ENCODE measurements at places on chromosomes 12 and 14. TPM values are rescaled to one million over a fixed set of nuclear protein-coding genes. Genes with fewer than 3 reads are reported as not detected.
A peak's percentile ranks its signal among the peaks of the same experiment; 100 is the strongest.

DNA sequence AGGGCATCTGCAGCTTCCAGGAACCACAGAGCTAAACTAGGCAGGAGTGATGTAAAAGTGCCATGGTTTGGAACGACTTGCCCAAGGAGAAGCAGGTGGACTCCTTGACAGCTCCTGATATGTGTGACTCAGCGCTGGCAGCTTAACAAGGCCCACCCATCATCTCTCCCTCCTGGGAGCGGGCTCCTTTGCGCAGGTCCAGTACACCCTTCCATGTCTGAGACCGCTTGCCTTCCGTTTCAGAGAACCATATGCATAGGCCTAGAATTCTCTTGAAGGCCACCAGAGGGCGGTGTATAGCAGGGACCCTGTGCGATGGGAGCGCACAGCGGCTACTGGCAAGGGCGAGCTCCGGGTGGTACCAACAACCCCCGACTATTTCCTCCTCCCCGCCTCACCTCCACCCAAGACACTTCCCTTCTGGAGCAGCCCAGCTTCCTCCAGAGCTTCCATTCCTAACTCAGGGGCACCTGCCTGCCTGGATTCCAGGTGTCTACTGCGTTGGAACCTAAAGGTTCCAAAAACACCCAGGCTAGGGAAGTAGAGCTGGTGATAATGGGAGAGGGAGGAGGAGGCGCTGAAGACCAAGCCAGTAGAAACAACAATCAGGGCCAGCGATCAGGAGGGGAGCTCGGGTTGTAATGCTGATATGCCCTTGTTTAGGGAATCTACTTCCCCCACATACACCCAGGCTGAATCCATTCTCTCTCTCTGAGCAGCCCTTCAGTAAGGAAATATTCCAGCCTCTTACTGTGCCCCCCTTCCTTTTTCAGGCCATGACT is 6.3 kb downstream of the DHH start:
- peak; percentile 72 for DNase-seq

- DNase-seq: no peak
Measured at GRCh38 chr14:33790996-33791395, 159.9 kb downstream of the EGLN3 start.

GRCh38 chr14:100587763-100588411 is 670 bp upstream of the BEGAIN start:
- no peak for DNase-seq

GRCh38 chr14:99158150-99158549 is 113.8 kb downstream of the BCL11B start:
- no peak for DNase-seq

DNA sequence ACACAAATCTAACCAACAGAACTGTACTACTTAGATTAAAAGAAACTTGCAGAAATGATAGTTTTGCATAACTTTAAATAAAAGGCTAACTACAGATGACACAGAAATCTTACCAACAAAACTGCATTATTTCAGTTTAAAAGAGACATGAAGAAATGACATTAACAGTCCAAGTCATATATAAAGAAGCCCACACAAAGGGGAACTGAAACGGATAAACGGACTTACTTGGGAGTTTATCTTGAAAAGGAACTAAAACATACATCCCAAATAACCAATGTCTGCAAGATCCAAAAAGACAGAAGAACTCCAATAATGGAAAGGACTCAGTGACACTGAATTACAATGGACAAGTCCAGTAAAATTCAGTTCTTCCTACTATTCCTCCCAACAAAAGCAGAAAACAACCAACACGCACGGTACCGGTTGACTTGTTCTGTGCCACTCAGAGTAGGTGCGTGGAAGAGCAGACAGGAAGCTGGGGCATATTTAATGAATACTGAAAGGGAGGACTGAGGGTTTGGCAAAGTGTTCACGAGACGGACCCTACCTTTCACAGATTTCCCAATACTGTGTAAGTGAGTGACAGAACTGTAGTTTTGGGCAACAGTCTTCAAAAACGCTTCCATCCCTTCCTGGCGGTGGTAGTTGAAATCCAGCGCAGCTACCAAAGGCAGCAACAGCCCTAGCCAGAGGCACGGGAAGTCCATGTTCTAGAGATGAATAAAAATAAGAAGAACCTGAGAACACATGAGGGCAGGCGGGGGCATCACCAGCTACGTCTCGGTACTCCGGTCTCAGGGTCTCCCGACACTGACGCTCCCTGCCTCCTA is 627 bp downstream of the CPM start:
- no peak for DNase-seq

DNA sequence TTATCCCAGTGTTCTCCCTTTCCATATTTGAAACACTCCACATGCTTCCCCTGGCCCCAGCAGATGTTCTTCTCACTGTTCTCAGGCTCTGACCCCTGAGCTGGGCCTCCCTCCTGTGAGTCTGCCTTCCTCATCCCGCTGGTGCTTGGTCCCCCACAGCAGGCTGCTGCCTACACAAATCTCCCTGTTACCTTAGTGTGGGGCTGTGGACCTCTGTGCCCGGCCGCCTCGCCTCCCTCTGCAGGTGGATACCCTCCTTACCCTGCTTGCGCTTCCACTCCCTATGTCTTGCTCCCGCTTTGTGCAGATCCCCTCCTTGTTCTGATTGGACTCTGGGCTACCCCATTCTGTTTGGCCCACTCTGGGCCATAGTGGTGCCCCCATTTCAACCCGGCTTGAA is 6.9 kb downstream of the DERA start:
- no peak for DNase-seq

- DNase-seq: no peak
Measured at GRCh38 chr12:94305130-94305957, 154.3 kb downstream of the CEP83 start.

GRCh38 chr12:21573733-21574358 is 30.8 kb downstream of the GYS2 start:
- no peak for DNase-seq

- DNase-seq: peak; percentile 50
Measured at GRCh38 chr12:52518574-52519386, 1.4 kb downstream of the KRT5 start.

DNA sequence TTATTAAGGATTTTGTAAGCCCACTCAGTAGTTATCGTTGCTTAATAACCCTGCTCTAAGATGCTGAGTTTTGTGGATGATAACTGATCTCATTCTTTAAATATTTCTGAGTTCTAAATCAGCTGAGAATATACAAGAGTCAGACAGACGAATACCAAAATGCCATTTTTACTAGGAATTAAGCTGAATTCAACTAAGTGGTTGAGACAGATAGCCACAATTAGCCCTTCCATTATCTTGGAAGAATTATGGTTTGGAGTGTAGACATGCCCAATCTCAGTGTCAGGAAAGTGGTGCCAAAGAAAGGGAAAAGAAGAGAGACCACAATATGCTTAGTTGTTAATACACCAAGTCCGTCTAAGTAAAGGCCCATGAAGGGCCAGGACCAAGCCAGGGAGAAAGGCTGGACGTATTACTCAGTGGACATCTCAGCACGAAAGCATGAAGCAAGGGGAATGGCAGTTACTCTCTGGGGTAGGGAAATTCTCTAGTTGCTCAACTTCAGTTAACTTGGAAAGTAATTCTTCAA is 58.6 kb downstream of the KCNA5 start:
- DNase-seq: no peak

DNA sequence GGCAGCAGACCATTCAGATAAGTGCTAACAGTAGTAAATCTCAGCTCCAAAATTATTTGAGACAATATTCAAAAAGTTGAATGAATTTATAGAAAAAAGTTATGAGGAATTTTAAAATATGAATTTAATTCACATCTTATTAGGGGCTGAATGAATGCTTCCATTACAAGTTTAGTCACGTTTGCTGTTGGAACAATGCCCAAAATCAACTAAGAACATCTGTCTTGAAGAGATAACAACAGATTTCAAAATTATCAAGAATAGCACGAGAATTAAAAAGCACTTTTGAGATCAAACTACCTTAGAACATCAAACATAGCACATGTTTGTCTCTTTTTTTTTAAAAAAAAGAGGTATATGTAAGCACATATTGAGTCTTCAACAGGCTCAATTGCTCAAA is 115.4 kb upstream of the PPFIA2 start:
- DNase-seq: no peak

DNA sequence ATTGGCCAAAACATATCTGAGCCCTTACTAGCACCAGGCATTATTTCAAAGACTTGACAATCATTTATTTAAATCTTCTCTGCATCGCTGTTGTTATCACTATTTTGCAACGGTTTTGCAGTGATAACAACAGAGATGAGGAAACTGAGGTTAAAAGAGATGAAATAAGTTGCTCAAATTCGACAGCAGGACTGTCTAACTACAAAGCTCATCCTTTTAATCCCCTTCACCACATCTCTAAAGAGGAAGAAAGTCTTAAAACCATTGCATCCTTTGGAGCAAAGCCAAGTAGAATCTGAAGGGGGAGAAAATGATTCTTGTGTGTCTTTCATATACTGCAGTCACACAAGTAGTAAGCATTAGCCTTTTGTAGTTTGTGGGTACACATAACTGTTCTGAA is 14.8 kb upstream of the ETNK1 start:
- DNase-seq: no peak

DNA sequence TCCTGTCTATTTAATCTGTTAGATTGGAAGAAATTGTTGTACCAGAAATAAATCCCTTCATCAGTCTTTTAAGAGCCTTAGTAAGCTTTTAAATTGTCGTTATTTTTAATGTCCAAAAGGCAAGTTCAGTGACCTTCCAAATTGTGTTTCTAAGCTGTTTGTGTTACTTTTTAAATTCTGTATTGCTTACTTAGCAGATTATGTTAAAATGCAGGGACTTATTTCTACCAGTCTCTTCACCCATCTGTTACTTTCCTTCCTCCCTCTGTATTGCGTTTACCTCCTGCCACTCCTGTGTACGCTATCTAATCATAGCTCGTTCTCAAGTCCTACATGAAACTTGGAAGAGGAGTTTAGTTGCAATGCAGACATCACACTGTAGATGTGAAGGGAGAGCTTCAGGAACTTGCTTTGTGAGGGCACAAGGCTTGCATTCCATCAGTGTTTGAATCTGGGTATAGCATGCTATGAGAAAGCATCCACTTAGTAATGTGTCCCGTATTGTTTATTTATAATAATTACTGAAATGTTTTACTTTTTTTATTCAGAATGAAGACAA is 406.5 kb upstream of the RGS6 start:
- no peak for DNase-seq

The MYF5 gene
- total RNA-seq: not detected

The LRRC10 gene
- 32.4 TPM for total RNA-seq

The KRT7 gene
- total RNA-seq: 58.4 TPM

The LRFN5 gene
- total RNA-seq: 0.39 TPM

The FOXA1 gene
- not detected for total RNA-seq

The CPNE6 gene
- not detected for total RNA-seq
